ENCODE measurements at places on chromosomes 5 and 9. TPM values are rescaled to one million over a fixed set of nuclear protein-coding genes. Genes with fewer than 3 reads are reported as not detected.

The HTR4 gene
- not detected for total RNA-seq

The DAPK1 gene
- total RNA-seq, result 0.20 TPM

The PCDHB7 gene
- total RNA-seq, result not detected

The GRXCR2 gene
- not detected for total RNA-seq

The SOX30 gene
- total RNA-seq, result 0.57 TPM

GRCh38 chr5:84715686-84716085 lies 331.0 kb upstream of the EDIL3 start:
- H3K36me3 ChIP-seq, result no peaks in the 10 kb centered on the region
- H3K27ac ChIP-seq, result no peak overlapping the region

- H3K4me3 ChIP-seq, result no peak overlapping the region
- DNase-seq, result no peak
- no peak overlapping the region for H3K27ac ChIP-seq
- H3K4me1 ChIP-seq, result peaks cover 20% of the 10 kb centered on the region
- H3K27me3 ChIP-seq, result no peaks in the 10 kb centered on the region
These were observed 291.6 kb downstream of the MLLT3 start for GRCh38 chr9:20330688-20331087.

- H3K27me3 ChIP-seq, result no peaks in the 10 kb centered on the region
- no peaks in the 10 kb centered on the region for H3K4me1 ChIP-seq
- H3K4me3 ChIP-seq, result no peak overlapping the region
These were observed 25.1 kb upstream of the PRDM12 start for GRCh38 chr9:130639124-130639765.

DNA sequence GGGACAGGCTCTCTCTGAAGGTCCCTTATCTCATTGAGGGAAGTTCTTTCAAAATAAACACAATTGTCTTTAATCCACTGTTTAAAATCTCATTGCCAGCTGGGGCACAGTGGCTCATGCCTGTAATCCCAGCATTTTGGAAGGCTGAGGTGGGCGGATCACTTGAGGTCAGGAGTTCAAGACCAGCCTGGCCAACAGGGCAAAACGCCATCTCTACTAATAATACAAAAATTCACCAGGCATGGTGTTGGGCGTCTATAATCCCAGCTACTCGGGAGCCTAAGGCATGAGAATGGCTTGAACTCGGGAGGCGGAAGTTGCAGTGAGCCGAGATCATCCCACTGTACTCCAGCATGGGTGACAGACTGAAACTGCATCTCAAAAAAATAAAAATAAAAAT lies 8.3 kb upstream of the NDFIP1 start:
- no peaks in the 10 kb centered on the region for H3K27me3 ChIP-seq
- H3K4me1 ChIP-seq, result peaks cover 69% of the 10 kb centered on the region
- DNase-seq, result no peak
- no peak overlapping the region for H3K4me3 ChIP-seq
- H3K27ac ChIP-seq, result no peak overlapping the region

- no peaks in the 10 kb centered on the region for H3K4me1 ChIP-seq
- no peak overlapping the region for H3K27ac ChIP-seq
- no peak overlapping the region for H3K4me3 ChIP-seq
These were observed 114.7 kb upstream of the MAN2A1 start for GRCh38 chr5:109574985-109575384.

DNA sequence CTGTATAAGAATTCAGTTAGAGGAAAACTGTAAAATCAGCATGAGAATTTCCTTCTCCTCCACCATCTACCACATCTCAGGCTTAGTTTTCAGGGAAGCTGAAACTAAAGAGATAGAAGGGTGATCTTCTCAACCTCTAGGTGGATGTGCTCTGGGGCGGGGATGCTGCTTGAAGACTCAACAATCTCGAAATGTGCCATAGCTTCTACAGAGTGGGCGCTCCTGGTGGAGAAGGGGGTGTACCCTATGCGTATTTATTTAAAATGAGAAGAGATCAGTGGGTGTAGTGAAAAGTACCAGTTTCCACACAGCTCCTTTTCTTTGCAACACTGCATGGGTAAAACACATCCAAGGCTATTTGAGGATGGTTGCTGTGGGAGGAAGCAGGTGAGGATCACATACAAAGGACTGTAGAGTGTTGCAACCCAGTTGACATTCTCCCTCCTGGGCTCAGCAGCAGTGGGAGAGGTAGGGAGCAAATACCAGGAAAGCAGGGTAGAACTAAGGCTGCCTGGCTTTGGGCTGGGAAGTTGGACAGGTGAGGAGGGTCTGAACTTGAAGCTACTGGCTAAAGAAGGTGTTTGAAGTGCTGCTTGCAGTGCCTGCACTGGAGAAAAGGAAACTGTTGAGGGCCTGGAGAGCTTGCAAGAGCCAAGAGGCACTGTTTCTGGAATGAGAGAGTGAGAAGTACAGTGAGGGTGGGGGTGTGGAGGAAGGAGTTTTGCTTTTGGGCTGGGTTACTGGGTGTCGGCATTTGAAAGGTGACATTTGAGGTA lies 73.1 kb downstream of the MAST4 start:
- H3K36me3 ChIP-seq, result no peaks in the 10 kb centered on the region
- peaks cover 6% of the 10 kb centered on the region for H3K27me3 ChIP-seq
- no peak overlapping the region for H3K4me3 ChIP-seq
- no peaks in the 10 kb centered on the region for H3K4me1 ChIP-seq
- DNase-seq, result no peak

DNA sequence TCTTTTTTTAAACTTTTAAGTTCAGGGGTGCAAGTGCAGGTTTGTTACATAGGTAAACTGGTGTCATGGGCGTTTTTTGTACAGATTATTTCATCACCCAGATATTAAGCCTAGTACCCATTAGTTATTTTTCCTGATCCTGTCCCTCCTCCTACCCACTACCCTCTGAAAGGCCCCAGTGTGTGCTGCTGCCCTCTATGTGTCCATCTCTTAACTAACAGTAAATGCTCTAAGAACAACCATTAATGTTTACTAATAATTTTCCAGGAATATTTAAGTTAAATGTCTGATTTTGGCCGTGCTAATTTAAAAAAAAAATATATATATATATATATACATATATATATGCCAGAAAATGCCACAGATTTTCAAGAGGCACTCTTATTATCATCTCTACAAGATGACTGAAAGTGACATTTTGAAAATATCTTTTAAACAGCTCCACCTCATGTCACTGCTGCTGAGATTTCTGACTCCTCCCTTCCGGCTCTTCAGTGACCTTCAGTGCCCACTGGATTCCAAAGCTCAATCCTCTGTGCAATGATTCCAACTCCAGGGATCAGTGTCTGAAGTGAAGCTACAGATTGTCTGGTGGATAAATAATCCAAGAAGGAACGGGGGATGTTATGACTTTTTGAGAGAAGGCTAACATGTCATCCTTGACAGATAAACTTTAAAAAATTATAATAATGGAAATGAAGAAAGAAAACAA lies 46.7 kb upstream of the HNRNPA0 start:
- no peaks in the 10 kb centered on the region for H3K36me3 ChIP-seq
- no peak overlapping the region for H3K4me3 ChIP-seq
- no peaks in the 10 kb centered on the region for H3K27me3 ChIP-seq
- H3K27ac ChIP-seq, result no peak overlapping the region
- H3K4me1 ChIP-seq, result no peaks in the 10 kb centered on the region
- no peak for DNase-seq

DNA sequence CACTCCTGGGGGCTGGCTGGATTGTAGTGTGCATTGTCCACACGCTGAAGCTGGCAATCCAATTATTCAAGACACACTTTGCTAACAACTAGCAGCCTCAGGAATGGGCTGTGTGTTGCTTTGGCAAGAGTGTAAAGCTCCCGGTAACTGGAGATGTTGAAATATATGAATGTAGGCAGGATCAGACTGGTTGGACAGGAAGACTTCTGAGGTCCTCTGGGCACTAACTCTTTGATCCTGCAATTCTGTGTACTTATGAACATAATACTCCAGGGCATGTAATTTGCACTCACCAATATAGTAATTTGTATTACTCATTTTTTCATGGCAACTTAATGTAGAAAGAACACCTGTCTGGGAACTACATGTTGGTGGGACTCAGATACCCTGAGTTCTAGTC lies 106.7 kb upstream of the SLC28A3 start:
- no peak overlapping the region for H3K4me3 ChIP-seq
- no peak overlapping the region for H3K27ac ChIP-seq
- no peak for DNase-seq
- H3K27me3 ChIP-seq, result peaks cover 6% of the 10 kb centered on the region

DNA sequence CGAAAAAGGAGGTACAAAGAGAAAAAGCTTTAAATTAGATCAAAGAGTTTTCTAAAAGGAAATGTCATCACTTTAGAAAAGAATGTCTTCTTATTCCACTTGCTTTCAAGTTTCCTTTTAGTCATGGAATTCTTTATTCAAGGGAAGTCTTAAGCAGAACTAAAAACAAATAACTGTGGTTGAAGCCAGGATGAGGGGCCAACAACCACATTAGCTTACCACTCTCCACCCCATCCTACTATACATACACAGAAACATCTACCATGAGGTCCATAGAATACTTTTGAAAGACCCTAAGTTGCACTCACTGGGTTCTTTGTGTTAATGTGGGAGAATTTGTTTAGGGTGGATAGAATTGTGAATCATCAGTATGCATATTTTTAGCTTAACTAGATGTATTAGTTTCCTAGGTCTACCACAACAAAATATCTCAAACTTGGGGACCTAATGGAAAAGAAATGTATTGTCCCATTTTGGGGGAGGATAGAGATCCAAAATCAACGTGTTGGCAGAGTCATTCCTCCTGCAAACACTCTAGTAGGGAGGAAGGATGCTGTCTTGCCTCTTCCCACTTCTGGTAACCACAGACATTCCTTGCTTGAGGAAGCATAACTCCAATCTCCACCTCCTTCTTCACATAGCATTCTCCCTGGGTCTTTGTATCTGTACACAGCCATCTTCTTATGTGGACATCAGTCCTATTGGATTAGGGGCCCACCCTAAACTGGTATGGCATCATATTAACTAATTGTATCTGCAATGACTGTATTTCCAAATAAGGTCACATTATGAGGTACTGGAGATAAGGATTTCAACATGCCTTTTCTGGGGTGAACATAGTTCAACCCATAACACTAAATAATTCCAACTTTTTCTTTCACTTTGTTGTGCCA lies 239.4 kb downstream of the LURAP1L start:
- no peak for DNase-seq
- H3K4me3 ChIP-seq, result no peak overlapping the region
- H3K27ac ChIP-seq, result no peak overlapping the region
- H3K27me3 ChIP-seq, result no peaks in the 10 kb centered on the region
- no peaks in the 10 kb centered on the region for H3K4me1 ChIP-seq
